ENCODE measurements at places on chromosomes 6 and 20.

DNA sequence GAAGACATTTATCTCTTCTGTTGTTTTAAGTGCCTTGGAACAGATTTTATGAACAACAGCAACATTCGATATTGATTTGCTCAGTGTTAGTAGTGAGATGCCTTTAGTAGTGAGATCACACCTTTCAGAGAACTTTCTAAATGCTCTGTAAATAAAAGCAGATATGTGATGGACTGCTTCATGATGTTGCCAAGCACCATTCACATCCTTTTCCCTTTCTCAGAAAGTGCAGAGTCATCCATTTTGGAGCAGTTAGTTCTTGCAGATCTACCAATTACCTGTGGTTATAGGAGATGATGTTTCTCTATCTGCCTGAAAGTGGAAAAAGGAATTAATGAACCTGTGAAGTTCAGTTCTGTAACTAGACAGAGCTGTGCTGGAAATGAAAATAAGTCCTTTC, 27.0 kb downstream of the CBFA2T2 start:
- DNase-seq, result no peak

- no peak for DNase-seq
These were observed 14.3 kb downstream of the STX7 start for GRCh38 chr6:132498638-132499037.

- DNase-seq, result no peak
These were observed 64.5 kb downstream of the PHACTR2 start for GRCh38 chr6:143742070-143742954.

DNA sequence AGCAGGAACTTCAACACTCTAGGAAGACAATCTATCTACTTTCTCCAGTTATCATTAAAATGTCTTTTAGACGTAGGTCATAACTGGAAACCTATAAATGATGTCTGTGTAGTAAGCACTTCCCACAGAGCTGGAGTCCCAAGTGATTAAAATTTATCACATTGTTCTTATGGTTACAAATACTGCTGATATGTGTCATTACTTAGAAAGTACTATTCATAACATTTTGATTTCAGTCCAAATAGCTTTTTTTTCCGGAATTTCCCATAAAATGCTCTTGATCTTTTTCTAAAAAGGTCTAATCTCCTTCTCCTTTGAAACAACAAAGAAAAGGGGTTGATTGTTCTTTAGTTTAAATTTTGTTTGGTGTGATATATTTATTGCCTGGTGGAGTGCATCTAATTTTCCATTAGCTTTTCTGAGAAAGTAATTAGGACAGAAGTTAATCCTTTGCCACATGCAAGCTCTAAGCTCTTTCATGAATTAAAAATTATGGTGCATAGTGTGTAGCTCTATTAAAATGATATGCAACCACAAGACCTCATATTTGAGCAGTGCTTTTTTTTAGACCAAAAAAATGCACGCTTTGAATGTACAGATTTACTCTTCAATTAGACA, 132.7 kb upstream of the TCF21 start:
- DNase-seq, result no peak

GRCh38 chr6:122153557-122153956, 245.9 kb upstream of the HSF2 start:
- DNase-seq, result no peak

GRCh38 chr6:5367510-5367909, 106.2 kb downstream of the FARS2 start:
- DNase-seq, result no peak

- DNase-seq, result no peak
These were observed 54.7 kb upstream of the TRIM39 start for GRCh38 chr6:30272032-30272431.

DNA sequence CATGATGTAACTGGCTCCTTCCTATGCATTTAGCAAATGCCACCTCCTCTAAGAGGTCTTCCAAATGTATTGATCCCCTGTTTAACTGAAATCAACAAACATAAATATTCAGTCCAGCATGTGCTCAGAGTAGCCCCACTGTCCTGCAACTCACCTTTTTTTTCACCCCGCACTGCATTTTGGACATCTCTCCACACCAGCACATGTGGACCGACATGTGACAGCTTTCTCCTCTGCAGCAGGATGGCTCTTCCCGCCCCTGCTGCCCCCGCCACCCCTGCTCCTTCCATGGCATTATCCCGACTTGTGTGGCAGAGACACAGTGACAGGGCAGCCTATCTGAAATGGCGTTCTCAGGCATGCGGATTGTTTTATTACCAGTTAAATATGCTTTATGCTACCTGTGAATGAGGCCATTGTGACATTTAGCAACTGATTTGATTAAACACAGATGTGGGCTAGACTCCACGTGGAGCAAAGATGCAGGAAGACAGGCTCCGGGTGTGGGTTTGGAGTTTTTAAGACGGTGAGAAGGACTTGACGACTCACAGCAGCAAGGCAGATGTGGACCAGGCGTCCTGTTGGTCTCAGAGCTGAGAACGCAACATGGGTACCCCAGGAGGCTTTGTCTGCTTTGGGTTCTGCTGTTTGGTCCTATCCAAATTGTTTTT, 161.2 kb downstream of the EYA2 start:
- peak; percentile 17 for DNase-seq

- no peak for DNase-seq
These were observed 61.1 kb downstream of the SLC2A10 start for GRCh38 chr20:46770330-46771194.

DNA sequence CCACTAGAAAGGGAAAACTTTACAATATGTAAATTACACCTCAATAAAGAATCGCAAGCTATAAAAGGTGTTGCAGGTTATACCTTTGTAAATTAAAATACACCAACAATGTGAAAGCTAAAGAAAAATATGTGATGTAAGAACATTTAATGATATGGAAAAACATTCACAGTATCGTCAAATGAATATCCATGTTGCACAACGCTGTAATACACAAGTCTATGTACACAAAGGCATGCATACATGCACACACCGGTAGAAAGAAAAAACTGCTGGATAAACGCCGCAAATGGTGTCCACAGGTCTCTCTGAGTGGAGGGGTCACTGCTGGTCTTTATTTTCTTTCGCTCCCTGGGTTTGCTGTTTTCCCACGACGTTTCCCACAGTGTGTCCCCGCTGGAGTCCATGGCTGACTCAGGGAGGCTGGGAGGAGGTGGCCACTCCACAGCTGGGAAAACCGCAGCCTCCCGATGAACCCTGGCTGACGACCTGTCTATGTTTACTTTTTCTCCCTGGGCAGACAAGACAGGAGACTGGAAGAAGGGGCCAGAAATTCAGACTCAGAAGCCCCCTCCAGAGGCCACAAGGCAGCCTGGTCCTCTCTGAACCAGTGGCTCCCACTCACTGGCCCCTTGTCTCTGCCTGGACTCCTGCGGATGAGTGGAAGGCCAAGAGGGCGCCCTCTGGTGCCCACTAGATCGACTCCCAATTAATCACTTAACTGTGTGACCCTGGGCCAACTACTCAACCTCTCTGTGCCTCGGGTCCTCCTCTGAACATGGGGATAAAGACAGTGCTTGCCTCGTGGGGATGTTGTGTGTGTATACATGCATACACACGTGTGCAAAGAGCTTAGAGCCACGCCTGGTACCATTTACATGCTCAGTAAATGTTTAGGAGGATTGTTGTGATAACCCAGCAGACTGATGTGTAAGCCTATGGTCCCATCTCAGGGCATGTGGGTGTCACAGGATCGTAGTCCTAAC, 12.8 kb upstream of the BPI start:
- DNase-seq, result no peak

GRCh38 chr6:43887340-43887858, 117.4 kb downstream of the VEGFA start:
- no peak for DNase-seq

DNA sequence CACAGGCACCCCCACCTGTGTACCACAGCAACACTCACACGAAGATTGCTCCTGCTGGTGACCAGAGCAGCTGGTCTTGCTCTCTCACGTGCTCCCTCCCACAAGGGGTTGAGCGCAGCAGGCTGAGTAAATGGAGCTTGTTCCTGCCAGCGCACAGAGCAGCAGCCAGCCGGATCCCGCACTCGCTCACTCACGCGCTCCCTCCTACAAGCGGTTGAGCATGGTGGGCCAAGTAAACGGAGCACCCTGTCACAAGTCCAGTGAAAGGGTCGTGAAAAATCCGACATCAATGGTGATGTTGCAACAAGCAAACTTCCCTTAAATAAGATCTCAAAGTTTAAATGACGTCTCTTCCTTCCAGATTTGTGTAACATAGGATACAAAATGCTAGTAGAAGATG, 313.7 kb downstream of the FOXC1 start:
- DNase-seq, result no peak

DNA sequence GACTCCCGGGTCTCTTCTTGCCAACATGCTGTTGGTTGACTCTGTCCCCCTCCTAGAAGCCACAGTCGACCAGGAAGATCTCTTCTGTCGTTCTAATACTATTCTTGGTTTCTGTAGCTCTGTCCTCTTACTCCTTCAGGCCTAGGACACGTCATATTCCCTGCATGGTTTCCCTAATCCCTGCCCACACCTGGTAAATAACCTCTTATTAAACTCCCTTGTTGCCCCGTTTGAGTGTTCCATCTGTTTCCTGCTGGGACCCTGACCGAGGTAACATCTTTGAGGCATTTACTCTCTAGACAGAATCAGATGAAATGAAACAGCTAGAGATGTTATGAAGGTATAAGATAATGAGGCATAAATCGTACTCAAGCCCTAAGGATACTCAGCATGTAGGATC, 68.1 kb downstream of the PLCB4 start:
- DNase-seq, result no peak

All from coronary artery (tissue), 2 donors.